Activated CD4-positive, alpha-beta T cell treated with anti-CD3 and anti-CD28 coated beads, Interleukin-2, Interleukin-4, amounts not matched to agents 100 ng/mL and 50 ng/mL, durations not matched to agents 16 hours and 8 hours (primary cell): ENCODE measurements at places on chromosomes 1 and 21.

GRCh38 chr1:43349594-43350306 is 9.0 kb upstream of the CDC20 start:
- DNase-seq: no peak

DNA sequence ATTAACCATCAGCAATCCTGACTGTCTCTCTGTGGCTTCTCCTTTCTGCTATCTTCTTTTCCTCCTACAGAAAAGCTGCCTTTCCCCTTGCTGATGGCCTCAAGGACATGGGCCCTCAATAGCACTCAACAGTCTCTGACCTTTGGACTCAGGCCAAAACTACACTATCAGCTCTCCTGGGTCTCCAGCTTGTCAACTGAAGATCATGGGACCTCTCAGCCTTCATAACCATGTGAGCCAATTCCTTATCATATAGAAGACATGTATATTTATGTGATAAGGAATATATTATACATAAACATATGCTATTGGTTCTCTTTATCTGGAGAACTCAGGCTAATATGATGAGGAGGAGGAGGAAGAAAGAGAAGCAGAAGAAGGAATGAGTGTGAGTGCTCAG is 91.8 kb upstream of the GJB5 start:
- no peak for DNase-seq

GRCh38 chr1:11026052-11026451 is 13.6 kb downstream of the TARDBP start:
- no peak for DNase-seq

GRCh38 chr1:48810740-48811139 is 34.0 kb upstream of the BEND5 start:
- no peak for DNase-seq

GRCh38 chr21:36149788-36150711 is 6.6 kb upstream of the DOP1B start:
- DNase-seq: no peak

DNA sequence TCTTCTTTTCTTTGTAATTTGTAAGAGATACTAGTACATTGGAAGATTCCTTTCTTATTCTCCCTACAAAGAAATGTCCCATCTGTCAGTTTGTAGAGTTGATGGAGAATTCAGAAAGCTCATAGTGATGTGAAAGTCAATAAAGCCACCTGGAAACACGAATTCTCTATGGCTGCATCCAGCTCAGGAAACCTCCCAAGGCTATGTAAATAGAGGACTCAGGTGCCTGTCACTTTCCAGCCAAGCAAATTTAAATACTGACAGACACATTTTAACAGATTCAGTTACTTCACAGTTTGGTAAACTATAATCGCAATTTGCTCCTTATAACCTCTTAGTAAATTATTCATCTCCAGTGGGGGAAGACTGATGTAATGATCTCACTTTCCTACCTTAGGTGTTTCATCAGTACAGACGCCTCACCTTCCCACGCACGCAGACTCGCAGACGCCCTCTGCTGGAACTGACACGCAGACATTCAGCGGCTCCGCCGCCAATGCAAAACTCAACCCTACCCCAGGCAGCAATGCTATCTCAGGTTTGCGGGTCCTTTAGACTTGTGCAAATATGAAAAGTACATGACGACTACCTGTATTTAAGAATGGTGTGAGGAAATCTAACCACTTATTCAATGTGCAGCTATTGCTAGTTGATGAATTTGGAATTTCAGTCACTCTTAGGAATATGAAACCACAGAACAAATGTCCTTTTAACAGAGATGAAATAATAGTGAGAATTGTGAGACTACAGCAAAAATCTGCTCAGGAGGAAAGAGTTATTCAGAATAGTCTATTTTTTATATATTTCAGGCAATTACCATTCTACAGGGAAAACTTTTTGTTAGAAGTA is 60.6 kb downstream of the PTPRC start:
- DNase-seq: peak; percentile 46

DNA sequence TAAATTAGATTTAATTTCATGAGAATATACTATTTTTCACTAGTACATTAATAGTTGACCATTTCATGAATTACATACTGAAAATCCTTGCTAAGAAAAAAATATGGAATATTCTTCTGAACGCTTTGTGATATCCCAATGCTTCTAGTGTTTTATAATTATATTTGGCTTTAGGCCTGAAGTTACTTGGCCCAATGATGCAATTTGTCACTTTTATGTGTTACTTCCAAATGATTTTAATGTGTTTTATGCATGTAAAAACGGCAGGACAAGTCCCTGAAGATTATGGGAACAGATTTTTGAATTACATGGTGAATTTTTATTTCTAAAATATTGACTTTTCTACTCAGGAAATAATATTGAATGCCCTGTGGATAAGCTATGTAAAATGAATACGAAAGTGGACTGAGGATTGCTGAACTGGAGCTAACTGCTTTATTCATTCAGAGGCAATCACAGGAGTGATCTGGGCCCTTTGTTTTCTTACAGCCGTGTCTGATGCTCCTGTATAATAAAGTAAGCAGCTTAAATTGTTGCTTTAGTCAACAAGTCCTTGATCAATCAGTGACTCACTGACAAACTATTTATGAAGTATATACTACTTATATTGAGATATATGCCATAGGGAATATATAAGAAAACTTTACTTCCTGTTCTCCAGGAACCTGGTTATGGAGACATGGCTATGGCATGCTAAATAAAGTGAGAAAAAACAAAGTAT is 543.0 kb upstream of the RGS18 start:
- DNase-seq: no peak

DNA sequence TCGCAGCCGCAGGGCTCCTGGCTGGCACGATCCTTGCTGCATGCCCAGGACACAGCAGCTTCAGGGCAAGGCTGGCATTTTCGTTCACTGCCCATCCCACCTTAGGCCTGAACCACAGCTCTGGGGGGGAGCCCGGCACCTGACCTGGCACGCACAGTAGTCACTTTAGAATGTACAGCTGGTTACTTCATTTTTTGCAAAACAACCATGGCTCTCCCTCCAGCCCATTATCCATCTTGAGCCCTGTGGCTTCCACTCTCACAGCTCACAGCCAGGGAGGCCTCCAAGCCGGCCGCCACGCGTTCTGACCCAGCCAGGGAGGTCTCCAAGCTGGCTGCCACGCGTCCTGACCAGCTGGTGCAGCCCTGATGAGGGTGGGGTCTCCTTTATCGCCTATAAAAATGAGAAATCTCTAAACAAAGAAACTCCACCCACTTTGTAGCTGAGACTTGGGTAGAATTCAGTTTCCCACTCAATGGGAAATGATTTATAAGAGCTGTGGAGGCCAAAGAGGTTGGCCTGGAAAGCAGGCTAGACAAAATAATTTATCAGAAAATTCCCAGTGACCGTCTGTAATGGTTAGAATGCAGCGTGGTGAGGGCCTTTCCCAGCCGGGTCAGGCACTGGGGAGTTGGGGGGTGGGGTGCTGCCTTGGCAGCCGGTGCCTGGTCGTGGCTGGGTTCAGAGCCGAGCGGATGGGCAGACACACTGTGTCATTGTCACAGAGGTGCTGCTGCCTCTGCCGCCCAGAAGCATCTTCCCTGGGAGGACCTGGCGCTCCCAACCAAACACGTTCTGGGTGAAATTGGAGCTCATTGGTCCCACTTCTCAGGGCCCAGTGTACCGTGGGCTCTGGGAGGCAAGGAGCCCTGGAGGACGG is 54.6 kb upstream of the ACTRT2 start:
- DNase-seq: no peak

DNA sequence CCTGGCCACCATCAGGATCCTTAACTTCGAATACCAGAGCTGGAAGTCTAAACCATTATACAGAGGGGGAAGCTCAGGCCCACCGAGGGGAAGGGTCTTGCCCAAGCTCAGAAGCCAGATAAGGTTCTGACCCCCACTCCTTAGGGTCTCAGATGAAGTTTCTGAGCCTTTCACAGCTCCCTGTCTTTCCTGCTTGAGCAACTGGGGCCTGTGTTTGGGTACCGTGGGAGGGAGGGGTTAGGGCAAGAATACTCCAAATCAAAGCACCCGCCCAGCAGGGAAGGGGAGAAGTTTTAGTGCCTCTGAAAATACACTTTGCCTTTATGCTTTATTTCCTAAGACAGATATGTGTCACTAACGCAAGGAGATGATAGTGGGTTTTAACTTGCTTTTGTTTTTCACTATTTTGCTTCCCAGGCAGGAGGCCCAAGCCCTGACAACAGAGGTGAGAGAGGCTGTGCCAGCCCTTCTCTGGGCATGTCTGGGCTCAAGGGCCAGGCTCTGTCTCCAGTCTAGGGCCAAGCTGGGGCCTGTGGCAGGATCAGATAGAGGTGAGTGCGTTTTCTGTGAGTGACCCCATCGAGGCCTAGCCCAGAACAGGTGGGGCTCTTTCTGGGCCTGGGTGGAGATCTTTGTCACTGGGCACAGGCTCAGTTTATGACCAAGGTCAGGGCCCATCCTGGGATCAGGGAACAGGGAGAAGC is 20.5 kb upstream of the TENT5B start:
- DNase-seq: no peak

GRCh38 chr1:51877434-51878307 is 856 bp downstream of the NRDC start:
- DNase-seq: peak; percentile 19

DNA sequence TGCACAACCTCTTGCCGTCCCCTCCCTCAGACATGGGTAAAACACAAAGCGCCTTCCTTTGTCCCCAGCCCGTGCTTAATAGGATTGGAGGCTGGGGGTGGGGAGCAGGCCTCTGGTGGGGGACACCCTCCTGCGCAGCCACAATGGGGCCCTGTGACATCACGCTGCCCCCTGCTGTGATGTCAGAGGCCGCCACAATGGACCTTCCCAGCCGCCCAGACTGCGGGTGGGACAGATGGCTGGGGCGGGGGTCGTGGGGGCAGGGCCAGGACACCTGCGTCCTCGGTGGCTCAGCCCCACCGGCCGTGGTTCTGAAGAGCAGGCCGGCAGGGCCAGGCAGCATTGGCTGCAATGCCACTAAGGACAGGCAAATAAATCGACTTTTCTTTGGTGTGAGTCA is 39.9 kb downstream of the EPHA2 start:
- DNase-seq: no peak

GRCh38 chr1:155706139-155706538 is 17.2 kb downstream of the DAP3 start:
- no peak for DNase-seq

GRCh38 chr21:33487996-33488395 is 3.5 kb downstream of the DNAJC28 start:
- no peak for DNase-seq

DNA sequence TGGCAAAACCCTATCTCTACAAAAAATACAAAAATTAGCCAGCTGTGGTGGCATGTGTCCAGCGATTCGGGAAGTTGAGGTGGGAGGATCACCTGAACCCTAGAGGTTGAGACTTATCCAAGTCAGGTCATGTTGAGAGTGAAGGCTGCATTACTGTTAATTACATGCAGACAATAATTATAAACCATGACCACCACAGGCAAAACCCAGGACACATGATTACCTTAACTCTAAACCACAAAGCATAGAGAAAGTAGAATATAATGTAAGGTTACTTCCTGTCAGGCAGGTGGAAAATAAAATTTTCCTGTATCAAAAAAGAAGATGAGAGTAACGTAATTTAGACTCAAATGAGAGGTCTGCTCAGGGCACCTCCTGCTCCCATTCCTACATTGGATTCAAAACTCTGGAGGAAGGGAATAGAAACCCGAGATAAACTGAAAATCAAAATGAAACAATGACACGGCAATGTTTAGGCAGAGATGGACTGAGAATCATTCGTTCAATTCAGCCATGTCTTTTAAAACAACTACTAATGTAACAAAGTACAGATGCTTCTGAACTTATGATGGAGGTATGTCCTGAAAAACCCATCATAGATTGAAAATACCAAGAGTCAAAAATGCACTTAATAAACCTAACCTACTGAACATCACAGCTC is 33.6 kb downstream of the RGS8 start:
- no peak for DNase-seq

DNA sequence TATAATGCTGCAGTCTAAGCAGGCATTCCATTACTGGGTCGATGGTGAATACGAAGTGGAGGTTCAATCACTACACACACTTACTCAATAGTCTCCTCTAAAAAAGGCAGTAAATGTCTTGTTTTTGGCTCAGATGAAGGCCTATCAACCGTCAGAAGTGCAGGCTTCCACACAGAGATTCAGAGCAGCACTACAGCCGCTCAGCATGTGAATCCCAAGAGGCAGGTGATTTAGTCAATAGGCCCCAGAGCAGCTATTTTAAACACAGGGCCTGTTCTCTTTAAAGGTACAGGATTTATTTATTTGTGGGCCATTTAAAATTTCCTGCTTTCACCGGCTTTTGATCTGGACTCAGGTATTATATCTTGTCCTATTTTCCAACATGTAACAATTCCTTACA is 293.7 kb downstream of the RGS7 start:
- DNase-seq: no peak

- no peak for DNase-seq
Measured at GRCh38 chr1:196680107-196680506, 28.3 kb downstream of the CFH start.

- peak; percentile 44 for DNase-seq
Measured at GRCh38 chr1:228166170-228166936, 749 bp downstream of the IBA57 start.

DNA sequence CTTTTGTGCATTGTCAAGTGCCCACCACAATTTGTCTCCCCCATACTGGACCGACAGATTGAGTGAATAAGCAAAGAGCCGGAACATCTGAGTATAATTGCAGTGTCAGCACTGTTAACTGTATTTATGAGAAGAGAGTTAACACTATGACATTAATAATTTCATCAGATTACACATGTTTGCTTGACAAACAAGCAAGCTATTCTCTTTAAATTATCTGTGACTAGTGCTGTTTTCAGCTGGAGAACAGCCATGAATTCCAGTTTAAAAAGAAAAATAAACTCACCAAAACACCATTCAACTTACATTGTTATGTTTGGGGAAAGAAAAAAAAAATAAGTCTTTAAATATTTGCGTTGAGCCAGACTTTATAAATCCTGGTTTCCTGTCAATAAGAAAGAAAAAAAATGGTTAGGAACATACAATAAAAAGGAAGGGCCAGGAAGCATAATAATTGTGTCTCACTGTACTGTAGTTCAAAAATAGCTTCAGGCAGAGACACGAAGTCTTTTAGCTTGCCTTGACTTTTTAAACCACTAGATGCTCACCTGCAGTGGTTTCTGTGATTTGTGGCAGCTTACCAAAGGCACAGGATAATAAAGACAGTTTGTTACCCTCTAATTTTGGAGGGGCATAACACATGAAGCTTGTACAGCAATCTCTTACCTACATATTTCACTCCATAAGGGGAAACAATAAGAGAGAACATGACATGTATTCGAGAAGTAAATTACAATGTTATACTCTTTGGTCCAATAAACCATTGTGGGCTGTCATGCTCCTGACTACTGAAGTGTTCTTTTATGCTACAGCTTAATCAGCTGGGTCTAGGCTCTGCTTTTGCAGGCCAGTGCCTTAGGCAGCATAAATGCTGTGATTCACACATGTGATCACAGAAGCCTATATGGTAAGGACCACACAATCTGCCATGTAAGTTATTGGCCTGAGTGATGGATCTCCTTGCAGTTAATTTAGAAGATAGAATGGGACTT is 302.0 kb upstream of the ADGRL2 start:
- DNase-seq: no peak

- no peak for DNase-seq
Measured at GRCh38 chr1:192243721-192244120, 73.1 kb upstream of the RGS21 start.

- no peak for DNase-seq
Measured at GRCh38 chr1:200337410-200337809, 72.4 kb downstream of the ZNF281 start.
